NCI-H1694 (cell line): ENCODE measurements at places on chromosomes 6 and 20.
A peak's percentile ranks its signal among the peaks of the same experiment; 100 is the strongest.

DNA sequence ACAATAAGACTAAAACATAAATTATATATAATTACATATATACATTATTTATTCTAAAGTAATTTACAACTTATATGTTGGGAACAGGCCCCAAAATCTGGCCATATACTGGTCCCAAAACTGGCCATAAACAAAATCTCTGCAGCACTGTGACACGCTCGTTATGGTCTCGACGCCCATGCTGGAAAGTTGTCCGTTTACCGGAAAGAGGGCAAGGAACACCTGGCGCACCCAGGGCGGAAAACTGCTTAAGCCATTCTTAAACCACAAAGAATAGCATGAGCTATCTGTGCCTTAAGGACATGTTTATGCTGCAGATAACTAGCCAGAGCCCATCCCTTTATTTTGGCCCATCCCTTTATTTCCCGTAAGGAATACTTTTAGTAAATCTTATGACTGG lies 164.9 kb downstream of the CENPW start:
- DNase-seq = no peak

- no peak for DNase-seq
These were observed 38.0 kb downstream of the SCGN start for GRCh38 chr6:25689966-25690365.

DNA sequence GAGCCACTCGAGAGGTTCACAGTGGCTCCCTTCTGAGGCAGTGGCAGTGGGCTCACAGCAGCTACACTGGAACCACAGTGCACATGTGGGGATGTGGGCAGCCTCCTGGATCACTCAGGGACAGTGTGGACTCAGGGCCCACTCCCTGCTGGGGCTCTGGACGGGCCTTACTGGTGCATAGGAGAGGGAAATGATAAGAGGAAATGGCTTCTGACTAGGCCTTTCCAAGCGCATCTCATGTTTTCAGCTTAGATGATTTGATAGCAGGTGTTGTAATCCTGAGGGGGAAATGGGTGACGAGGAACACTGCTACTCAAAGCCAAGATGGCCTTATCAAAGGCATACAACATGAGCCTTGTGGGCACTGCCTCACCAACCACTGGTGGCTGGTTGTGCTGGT lies 44.0 kb downstream of the PANK2 start:
- no peak for DNase-seq

GRCh38 chr20:40578961-40579360 lies 110.1 kb downstream of the MAFB start:
- DNase-seq = peak; percentile 12

DNA sequence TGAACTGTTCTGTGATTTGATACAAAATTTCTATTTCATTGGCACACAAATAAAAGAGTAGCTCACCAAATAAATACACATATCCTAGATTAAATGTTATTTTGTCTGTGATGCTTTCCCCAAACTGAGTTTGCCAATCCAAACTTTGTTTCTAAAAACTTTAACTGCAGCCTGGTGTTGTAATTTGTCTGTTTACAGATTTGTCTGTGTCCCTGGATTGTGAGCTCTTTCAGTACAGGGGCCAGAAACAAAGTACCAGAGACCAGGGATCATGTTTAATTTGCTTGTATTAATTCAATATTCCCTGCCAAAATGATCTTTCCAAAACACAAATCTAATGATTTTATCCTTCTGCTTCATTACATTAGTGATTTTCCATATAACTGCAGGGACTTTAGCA lies 1044.6 kb upstream of the GJE1 start:
- DNase-seq = no peak

GRCh38 chr6:107670792-107671199 lies 153.3 kb downstream of the SCML4 start:
- DNase-seq = no peak

GRCh38 chr20:2698186-2698817 lies 5.7 kb downstream of the EBF4 start:
- DNase-seq = no peak

DNA sequence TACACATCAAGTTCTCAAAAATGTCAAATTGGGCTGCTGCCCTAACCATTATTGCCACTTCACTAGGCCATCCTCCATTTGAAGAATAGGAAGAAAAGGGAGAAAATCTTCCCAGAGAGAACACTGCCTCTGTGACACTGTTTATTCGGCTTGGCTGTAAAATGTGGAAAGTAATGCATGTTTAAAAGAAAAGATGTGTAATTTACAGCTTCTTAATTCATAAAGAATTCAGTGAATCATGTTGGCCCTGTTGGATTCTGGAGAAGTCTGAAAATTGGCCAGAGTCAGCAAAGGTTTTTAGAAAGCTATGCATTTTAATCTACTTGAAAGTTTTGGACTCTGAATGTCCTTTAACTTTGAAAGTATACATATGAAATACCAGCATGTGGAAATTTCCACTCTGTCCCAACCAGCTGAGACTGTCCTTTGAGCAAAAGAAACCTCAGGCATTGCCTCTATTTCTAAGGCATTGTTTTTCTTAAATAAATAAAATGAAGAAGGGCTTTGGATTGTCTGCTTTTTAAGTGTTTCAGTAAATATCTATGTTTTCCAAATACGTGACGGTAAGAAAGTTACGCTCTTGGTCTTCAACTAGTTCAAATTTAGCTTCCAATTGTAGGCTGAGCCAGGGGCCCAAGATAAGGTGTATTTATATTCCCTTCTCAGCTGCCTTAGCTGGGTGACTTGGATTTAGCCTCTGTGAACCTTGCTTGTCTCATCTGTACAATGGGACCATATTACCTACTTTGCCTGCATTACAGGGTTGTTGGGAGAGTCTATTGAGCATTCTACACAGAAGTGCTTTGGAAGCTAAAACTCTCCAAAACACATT lies 222.2 kb downstream of the UST start:
- no peak for DNase-seq

DNA sequence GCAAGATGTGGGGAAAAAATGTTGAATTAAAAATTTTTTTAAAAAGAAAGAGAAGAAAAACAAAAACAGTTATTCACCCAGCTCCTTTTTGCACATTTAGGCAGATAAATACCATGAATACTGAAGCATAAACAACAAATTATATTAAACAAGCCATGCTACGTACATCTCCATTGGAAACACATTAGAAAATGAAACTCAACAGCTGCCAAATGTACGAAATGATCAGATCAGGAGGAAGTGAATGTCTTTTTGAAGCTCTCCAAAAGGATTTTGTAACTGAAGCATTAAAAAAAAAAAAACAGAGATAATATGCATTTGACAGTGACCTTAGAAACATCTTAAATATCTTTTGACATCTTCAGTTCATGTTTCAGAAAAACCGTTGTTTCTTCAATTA lies 56.7 kb downstream of the CD83 start:
- no peak for DNase-seq

- DNase-seq = peak; percentile 6
These were observed 52.6 kb upstream of the NAA20 start for GRCh38 chr20:19964289-19965265.

DNA sequence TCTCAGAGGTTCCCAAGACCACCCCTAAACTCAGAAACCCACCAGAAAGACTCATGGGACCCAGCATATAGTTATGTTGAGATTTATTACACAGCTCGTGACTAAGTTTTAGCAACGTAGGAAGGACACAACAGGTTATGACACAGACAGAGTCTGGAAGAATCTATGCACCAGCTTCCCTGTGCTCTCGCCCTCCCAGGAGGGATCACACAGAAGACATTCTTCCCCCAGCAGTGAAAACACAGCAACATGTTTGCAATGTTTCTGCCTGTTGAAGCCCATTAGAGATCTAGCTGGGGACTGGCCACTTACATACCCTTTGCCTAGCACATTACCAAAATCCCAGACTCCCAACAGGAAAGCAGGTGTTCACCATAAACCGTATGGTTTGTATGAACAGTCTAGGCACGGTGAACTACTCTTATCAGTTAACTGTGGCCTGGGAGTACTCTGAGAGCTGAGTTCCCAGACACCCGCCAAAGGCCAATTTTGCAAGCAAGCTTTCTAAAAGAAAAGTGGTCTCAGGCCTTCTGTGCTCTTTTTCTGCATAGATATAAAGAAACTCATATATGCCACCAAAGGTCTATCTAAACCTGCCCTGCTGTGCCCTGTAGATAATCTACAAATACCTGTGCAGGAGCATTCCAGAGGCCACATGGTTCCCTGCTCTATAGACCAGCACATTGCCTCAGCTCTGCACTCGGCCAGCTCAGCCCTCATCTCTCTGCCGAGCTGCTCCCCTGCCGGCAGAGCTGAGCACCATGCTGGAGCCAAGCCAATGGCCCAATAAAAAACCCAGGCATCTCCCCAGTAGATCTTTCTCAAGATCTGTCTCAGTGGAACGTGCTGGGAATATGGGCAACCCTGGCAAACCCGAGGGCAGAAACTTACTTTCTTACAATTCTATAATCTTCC lies 69.6 kb upstream of the SMIM28 start:
- DNase-seq = no peak

GRCh38 chr6:135163440-135163738 lies 17.7 kb upstream of the MYB start:
- no peak for DNase-seq

- no peak for DNase-seq
These were observed 11.4 kb downstream of the NPBWR2 start for GRCh38 chr20:64095927-64096326.

DNA sequence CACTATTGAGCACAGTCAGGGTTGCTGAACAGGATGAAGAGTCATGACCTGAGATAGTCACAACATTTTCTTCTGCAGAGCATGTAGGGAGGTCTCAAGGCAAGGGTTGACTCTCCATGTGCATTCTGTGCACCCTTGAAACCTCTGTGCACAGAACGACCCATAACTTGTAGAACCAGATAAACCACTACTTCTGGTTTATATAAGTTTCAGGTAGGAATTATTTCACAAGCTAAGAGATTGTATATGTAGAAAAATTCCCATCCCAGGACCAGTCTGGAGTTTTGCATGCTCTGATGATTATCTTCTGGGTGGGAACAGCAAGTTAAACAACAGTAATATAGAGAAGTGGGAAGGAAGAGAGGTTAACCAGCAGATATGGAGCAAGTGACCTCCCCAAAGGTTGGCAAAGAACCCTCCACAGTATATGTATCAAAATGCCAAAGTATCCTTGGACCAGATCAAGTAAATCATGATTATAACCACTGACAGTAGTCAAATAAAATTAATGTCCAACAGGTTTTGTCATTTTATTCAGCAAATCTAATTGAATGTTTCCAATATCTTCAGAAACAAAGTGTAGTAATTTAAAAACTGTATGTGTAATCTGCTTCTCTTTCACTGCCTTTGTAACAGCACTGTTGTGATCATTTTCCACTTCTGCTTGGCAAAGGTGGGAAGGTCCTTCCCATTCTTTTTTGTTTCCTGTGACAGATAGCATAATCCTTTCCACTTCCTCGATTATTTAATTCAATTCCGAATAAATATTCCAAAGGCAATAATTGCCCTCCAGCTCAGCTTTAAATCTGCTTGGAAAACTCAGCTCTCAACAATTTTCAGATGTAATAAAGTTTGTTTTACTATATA lies 104.4 kb downstream of the SYNE1 start:
- DNase-seq = no peak

- DNase-seq = peak; percentile 5
These were observed 213.2 kb upstream of the MANEA start for GRCh38 chr6:95364016-95364604.

- no peak for DNase-seq
These were observed 9.6 kb upstream of the KCNQ2 start for GRCh38 chr20:63482021-63482587.

- peak; percentile 17 for DNase-seq
These were observed 97.0 kb downstream of the KCNB1 start for GRCh38 chr20:49385465-49385864.

DNA sequence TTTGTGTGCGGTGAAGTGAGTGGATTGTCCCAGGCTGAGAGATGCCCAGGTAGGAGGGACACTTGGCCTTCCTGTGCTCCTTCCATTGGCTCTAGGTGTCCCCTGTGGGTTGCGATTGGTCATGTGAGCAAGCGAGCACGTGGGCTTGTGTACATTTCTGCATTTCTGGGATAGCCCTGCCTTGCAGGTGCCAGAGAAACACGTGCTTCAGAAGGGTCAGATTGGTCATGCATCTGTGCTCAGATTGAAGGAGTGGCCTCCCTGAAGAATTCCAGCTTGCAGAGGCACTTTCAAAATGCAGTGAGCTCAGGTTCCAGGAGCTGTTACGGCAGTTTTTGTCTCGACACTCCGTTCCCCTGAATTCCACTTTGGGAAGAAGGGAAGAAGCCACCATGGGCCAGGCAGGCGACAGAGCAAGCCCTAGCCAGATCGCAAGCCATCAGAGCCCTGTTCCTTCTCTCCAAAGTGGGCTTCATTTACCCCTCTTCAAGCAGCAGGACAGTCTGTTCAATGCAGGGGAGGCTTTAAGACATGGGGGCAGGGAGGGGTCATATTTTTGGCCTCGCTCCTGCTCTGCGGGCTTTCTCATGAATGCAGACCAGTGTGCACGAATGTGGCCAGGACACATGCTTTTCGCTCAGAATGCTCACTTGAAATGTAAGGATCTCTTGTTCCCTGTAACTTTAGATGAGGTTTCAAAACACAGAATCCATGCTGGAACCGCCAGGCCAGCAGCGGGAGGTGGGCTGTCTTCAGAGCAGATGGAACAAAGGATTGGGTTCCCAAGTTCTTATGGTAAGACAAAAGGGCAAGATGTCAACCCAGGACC lies 78.6 kb upstream of the AKAP12 start:
- DNase-seq = no peak

DNA sequence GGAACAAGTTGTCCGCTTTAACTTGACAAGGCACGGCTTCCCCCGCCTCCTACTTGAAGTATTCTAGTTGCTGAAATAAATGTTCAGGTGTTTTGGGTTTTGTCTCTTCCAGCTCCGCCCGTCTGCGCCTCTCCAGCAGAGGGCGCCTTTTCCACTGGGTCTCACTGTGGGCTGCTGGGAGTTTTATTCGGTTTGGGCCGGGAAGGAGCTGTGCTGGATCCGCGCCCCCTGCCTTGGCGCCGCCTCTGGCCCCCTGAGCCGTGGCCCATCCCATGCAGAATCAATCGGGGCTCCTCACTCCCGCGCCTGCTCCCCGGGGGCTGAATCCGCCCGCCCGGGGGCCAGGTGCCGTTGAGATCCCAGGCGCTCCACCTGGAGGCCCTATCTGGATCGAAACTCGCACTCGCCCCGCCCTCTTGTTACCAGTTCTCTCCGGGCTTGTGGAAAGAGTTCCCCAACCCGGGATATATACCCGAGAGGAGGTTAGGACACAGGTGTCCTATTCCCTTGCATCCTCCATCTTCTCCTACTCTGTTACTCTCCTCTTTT lies 51.0 kb upstream of the TCF21 start:
- no peak for DNase-seq

DNA sequence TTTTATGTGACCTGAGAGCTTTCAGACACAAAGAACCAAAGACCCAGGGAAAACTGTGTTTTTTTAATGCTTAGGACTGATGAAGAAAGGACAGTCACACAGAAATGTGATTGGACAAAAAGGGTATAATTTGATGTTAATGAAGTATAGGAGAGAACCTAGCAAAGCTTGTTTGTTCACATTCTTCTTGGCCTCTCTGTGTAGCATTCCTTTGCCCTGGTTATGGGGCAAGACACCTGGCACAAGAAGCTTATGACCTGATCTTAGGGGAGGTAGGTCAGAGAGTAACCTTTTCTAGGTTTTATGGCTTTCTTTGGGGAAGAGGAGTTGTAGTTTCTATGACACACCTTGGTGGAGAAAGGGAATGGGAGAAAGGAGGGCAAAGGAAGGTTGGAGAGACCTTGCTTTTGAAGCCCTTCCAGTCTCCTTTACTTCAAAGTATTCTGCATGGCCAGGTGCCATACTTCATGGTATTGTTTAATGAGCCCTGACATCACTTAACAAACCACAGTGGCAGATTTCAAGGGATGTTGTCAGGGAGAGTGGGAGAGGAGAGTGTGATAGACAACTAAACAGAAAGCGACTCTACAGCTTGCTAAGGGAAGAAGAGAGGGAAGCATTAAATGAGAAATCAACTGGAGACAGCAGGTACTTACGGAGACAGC lies 701.8 kb upstream of the FLRT3 start:
- DNase-seq = no peak

GRCh38 chr6:166610069-166610468 lies 17.0 kb downstream of the RPS6KA2 start:
- no peak for DNase-seq
